C1 segment of cervical spinal cord (tissue), 14 donors: ENCODE measurements at places on chromosomes 5 and 9.
A peak's percentile ranks its signal among the peaks of the same experiment; 100 is the strongest.

- DNase-seq: no peak
Measured at GRCh38 chr9:75185585-75186170, 97.4 kb downstream of the OSTF1 start.

GRCh38 chr5:113205323-113205722 is 228.7 kb downstream of the DCP2 start:
- DNase-seq: no peak

GRCh38 chr5:180043377-180043776 is 28.2 kb downstream of the RNF130 start:
- DNase-seq: no peak

- DNase-seq: no peak
Measured at GRCh38 chr5:91318724-91319123, 64.4 kb downstream of the ARRDC3 start.

- no peak for DNase-seq
Measured at GRCh38 chr5:135313405-135313804, 85.6 kb downstream of the MACROH2A1 start.

- DNase-seq: no peak
Measured at GRCh38 chr9:34072868-34073590, 24.3 kb upstream of the UBAP2 start.

DNA sequence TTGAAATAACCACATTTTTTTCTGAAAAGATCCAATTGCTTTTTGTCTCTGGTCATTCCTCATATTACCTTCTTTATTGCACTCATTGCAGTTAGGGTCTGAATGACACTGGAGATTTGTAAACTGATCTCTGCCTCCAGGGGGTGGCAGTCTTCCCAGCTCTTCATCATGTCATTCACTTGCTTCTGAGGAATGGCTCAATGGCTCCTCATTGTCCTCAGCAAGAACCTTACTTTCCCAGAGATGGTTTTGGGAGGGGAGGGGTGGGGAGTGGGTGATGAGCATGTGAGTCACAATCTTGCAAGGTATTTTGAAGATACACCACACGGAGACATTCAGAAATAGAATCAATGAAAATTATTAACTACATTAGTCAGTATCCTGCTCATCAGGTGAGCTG is 159.8 kb upstream of the GAS1 start:
- no peak for DNase-seq

GRCh38 chr9:29325894-29326293 is 1752.6 kb upstream of the C9orf72 start:
- no peak for DNase-seq

DNA sequence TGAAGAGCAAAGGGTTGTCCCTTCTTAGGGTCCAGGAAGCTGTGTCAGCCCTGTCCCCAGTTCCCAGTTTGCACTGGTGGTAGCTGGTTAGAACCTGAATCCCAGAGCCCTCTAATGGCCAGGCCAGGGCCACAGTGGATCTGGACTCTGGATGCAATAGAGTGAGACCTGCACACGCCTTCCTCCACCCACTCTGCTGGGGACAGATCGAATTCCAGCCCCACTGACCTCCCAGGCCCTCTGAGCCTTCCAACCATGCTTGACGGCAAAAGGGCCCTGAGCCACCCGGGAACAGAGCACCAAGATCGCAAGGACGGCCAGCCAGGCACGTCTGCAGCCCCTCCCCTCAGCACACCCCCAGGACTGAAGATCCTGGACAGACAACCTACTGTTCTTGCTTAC is 23.7 kb downstream of the NAIF1 start:
- DNase-seq: no peak

- peak; percentile 69 for DNase-seq
Measured at GRCh38 chr9:129610473-129611306, 10.2 kb downstream of the C9orf50 start.

- no peak for DNase-seq
Measured at GRCh38 chr5:57576317-57576716, 93.7 kb upstream of the ACTBL2 start.

DNA sequence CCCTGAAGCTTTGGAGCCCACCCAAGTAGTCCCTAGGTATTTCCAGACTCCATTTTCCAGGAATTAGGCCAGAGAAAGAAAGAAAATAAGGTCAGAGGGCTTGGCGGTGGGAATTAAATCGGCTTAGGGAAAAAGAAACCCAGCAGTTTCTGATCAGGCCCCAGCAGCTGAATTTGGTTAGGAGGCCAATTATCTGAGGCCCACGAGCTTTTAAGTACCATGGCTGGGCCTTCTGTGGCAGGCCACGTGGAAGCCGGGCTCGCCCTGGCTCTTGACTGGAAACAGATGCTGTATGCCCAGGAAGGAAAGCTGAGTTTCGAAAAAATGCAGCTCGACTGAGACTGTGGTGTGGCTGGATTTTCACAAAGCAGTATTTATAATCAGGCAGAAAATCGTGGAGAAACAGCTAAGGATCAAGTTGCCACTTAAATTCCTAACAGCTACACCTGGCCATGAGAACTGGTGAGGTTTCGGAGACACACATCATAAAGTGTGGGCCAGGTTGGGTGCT is 75.1 kb upstream of the PANK3 start:
- DNase-seq: no peak

- DNase-seq: no peak
Measured at GRCh38 chr5:7397937-7398336, 2.0 kb downstream of the ADCY2 start.

- no peak for DNase-seq
Measured at GRCh38 chr5:96924016-96924443, 11.8 kb upstream of the LNPEP start.

- DNase-seq: no peak
Measured at GRCh38 chr5:129460936-129461710, 1.0 kb downstream of the ADAMTS19 start.

GRCh38 chr5:14105718-14106410 is 37.3 kb upstream of the TRIO start:
- no peak for DNase-seq

DNA sequence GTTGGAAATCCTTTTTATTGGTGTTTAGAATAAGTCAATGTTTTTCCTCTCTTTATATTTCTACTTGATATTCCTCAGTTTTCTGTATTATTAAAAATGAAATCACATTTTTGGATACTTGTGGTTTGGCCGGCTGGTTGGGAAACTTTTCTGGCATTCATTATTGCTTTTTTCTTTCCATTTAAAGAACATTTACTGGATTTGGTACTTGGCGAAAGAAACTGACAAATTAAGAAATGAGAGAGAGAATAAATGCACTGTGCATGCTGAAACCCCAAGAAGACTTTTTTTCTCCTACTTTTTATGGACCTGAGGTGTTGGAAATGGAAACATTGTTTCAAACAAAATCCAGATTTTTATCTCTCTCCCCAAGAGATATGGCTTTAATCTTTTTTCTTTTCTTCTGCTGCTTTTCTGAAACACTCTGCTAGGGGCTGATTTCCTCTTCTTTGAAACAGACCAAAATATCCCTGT is 128.4 kb downstream of the SNX18 start:
- DNase-seq: no peak

GRCh38 chr5:112965733-112966306 is 10.8 kb upstream of the DCP2 start:
- no peak for DNase-seq

GRCh38 chr5:38051711-38052511 is 206.4 kb upstream of the EGFLAM start:
- DNase-seq: no peak

GRCh38 chr9:115121181-115121580 is 3.2 kb upstream of the TNC start:
- no peak for DNase-seq

DNA sequence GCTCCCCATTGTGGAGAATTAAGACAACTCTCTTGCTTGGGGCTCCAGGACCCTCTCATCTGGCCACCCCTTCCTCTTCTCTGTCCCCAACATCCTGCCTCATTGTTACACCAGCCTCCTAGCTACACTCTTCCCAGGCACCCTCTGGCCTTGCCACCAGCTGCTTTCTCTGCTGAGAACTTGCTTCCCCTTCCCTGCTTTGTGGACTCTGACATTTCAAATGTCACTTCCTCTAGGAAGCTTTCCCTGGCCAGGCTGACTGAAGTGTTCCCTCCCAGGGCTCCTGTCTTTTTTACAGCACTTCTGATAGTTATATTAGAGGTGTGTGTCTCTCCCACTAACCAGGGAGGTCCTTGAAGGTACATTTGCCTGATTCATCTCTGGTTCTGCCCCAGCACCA is 194.0 kb upstream of the KLF4 start:
- DNase-seq: no peak

- no peak for DNase-seq
Measured at GRCh38 chr5:141590127-141590526, 28.7 kb downstream of the DIAPH1 start.

- no peak for DNase-seq
Measured at GRCh38 chr5:10730043-10730351, 31.0 kb downstream of the DAP start.

DNA sequence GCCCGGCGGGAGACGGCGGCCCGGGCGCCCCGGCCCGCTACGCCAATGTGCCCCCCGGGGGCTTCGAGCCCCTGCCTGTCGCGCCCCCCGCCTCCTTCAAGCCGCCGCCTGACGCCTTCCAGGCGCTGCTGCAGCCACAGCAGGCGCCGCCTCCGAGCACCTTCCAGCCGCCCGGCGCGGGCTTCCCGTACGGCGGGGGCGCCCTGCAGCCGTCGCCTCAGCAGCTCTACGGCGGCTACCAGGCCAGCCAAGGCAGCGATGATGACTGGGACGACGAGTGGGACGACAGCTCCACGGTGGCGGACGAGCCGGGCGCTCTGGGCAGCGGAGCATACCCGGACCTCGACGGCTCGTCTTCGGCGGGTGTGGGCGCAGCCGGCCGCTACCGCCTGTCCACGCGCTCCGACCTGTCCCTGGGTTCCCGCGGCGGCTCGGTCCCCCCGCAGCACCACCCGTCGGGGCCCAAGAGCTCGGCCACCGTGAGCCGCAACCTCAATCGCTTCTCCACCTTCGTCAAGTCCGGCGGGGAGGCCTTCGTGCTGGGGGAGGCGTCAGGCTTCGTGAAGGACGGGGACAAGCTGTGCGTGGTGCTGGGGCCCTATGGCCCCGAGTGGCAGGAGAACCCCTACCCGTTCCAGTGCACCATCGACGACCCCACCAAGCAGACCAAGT is 723 bp downstream of the SNX18 start:
- peak; percentile 70 for DNase-seq
